ENCODE measurements at places on chromosomes 5 and 9.
A peak's percentile ranks its signal among the peaks of the same experiment; 100 is the strongest.

DNA sequence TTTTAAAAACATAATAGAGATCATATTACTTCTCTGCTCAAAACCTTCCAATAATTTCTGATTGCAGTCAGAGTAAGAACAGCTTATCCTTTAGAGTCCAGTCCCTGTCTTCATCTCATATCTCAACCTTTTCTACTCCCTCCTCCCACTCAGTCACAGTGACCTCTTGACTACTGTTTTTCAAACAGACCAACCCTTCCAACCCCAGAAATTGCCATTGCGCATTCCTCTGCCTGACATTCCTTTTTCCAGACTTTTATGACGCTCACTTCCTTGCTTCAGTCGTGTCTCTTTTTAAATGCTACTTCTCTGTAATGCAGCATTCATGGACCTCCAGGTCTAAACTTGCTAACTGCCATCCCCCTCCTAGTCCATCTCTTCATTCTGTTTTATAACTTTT is 800.5 kb downstream of the BRINP1 start:
- no peak for DNase-seq

DNA sequence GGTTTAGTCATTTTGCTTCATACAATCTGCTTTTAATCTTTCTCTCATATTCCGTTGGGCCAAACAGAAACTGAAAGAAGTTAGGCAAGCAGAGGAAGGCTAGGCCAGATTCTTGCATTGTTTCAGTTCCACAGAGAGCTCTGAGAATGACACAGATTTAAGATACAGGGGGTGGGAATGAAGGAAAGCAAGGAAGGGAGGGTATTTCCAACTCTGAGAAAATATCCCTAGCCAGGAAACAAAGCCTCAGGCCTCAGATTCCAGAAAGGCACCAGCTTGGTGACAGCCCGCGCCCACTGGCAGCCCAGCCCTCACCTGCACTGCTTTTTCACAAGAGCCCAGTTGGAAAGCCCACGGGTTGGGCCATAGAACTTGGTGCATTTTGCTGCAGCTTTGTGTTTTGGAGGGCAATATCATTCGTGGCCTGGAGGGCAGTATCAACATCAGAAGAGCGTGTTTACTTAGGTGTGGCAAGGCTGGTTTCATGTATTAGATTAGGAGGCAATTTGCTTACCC is 63.5 kb downstream of the ENC1 start:
- DNase-seq, result no peak

DNA sequence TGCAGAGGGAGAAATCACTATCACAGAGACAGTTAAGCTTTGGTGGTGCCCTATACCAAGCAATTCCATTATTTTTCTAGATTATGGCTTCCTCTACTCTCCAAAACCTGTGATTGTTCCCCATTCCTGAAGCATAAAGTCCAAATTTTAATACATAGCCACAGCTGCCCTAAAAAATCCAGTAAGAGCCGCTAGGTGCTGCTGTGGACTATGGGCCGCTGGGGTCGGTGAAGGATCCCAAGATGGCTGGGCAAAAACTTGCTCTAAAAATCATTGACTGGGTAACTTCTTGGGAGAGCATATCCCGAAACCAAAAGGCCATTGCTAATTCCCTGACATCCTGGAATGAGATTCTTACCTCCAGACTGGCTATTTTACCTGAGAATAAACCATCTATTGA is 245.3 kb downstream of the NFIB start:
- no peak for DNase-seq

DNA sequence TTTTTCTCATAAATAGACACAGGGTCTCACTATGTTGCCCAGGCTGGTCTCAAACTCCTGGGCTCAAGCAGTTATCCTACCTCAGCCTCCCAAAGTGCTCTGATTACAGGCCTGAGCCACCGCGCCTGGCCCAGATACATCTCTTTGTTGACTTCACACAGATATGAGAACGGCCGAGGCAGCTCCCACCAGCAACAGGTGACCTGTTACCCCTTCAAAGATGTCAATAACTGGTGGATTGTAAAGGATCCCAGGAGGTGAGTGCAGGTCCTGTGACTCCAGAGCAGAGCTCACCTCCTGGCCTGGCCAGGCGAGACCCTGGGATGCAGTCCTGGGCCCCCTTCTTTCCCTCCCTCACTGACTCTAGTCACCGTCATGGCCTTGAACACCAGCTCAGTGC is 9.2 kb downstream of the POMT1 start:
- no peak for DNase-seq

DNA sequence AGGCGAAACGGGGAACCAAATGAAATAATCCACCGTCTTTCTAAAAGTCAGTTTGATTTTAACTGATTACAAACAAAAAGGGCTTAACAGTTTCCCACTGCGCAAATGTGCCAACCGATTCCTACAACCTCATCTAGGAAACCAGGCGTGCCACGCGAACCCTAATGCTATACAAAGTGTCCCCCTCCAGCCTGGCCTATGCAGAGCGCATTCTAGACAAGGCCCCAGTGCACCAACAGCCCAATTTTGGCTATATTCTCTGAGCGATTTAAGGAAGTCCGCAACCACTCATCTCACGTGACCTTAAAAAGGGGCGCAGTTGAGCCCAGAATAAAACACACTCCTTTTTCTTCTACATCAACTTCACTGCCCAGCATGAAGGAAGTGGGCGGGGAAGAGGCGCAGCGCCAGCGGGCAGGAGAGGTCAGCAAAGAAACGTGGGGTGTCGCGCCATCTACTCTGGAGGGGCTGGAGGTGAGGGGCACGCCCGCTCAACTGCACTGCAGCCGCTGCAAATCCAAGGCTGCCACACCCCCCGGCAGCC is 779 bp downstream of the FAM13B start:
- no peak for DNase-seq

- DNase-seq, result peak; percentile 15
Observed at GRCh38 chr9:84261070-84261746, 79.3 kb downstream of the SLC28A3 start.

DNA sequence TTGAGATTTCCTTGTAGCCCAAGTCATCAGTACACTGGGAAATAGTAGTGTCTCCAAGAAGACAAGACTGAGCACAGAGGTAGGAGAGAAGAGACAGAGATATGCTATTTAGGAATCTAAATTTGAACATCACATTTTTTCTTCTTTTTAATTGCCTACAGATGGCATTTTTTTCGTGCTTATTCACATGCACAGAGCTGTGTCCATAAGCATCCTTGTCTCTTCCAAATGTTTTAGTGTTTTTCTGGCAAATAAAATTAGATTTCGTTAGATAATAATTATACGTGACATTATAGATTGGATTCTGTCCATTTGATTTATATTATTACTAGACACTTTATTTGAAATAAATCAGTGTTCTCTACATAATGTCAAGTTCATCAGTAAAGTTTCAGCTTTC is 80.9 kb downstream of the PRR16 start:
- DNase-seq, result no peak

- DNase-seq, result no peak
Observed at GRCh38 chr5:144697847-144698262, 527.2 kb downstream of the KCTD16 start.

DNA sequence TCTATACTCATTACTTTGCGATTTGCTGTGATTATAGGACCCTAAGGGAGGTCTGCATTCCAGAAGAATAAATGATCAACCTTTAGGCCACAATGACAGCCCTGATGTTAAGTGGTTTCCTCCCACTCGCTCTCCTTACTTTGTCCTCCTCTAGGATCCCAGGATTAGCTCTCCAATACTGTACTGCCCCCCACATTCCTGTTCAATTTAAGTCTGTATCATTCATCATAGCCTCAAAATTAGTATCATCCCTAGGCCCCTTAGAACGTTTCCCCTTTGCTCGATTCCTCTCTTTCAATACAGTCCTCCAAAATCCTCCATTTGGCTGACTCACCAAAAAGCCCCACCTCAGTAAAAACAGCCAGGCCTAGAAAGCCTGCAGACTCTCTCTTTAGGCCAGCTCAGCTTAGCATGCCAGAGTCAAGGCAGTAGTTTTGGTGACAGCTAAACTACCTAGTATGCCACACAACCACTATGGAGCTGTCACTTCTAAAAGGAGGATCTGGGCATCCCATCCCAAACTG is 24.4 kb downstream of the RNF145 start:
- no peak for DNase-seq

DNA sequence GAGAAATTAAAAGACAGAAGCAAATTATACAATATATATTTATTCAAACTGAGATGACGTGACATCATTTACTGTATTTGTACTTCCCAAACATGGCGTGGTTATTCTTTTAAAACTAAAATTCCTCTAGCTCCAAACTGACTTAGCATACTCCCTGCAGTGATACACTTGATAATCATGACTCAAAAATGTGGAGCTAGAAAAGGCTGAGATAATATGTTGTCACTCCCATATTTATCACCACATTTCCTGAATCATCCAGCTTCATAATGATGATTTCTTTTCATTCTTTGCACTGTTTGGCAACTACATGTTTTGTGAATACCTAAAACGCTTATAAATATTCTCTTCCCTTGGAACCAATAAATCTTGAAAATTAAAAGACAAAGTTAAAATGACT is 341.0 kb downstream of the EBF1 start:
- no peak for DNase-seq

Measured in activated effector memory CD4-positive, alpha-beta T cell treated with Interleukin-2 at 50 U/mL for 16 hours (primary cell).